ENCODE measurements at places on chromosomes 3 and 15.

DNA sequence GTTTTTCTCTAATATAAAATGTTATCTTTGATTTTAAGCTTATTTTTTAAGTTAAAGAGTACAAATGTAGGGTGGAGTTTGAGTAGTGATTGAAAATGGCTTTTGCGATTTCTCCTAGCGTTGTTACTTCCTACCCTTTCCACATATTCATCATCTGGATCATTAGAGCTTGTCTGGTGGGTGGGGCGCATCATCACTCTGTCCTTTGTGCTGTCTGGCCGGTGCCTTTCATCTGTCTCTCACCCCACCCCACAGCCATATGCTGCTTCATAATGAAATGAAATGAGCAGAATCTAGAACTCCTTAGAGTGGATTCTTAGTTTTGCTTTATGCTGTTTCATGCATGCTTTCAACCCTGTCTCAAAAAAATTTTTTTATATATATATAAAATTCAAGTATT, 44.3 kb downstream of the ATP1B3 start:
- DNase-seq, result no peak

- no peak for DNase-seq
Measured at GRCh38 chr15:40066589-40066988, 27.6 kb upstream of the SRP14 start.

DNA sequence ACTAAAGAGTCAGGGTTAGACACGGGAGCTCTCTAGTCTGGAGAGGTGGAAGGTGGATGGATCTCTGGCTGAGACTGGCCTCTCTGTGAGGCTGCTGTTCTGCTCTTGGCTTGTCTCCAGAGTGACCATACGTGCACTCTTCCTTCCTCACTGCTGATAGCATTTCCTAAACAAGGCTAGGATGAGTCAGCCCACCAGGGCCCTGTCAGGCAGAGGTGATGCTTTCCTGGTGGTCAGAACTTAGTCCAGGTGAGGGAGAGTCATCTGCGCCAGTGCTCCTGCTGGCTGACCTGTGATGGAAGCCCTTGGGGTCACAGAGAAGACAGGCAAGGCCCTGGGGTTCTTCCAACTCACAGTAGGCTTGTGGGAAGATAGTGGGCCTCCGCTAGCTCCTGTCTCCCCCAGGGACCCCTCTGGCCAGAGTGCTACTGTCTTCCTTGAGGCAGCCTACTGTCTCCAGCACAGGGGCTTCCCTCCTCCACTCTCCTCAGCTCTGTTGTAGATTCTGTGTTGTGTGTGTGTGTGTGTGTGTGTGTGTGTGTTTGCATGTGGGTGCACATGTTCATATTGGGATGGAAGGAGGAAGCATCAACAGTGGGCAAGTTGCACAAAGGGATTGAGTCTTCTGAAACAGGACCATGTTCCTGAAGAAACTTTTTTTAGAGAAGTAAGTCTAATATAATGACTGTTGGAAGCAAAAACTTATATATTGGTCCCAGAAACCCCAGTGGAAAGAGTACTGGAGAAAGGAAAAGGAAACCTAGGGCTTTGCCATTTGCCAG, 16.5 kb downstream of the ALPK3 start:
- DNase-seq, result no peak

DNA sequence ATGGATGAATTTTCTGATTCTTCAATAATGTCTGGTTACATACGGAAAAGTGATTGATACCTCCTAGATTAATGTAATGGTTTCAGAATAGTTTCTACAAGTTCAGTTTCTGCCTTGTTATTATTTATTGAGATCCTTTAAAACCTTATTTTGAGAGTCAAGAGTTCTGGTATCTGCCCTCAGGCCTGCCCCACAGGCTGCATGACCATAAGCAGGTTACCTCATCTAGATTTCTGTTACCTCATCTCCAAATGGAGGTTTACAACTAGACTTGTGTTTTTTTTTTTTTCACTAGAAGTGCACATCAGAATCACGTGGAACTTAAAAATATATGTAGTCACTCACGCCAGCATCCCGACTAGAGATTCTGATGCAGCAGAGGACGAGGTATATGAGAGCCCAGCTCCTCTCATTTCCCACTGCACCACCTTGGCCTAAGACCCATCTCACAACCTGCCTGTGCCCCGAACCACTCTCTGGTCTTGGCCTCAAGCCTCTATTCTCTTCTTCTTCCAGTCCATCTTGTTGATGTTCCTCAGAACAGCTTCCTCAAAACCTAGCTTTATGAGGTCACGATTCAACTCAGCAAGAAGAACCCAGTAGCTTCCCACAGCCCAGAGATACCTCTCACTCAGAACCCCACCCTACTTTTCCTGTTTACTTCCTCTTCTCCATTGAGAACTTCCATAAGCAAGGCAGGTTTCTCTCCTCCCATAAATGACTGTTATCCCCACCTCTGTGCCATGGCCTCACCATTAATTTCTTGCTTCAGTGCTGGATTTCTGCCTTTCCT, 353.4 kb downstream of the CHST2 start:
- no peak for DNase-seq

GRCh38 chr3:165502707-165503106, 306.5 kb upstream of the SLITRK3 start:
- DNase-seq, result no peak

- no peak for DNase-seq
Measured at GRCh38 chr3:183268366-183268765, 15.3 kb downstream of the B3GNT5 start.

DNA sequence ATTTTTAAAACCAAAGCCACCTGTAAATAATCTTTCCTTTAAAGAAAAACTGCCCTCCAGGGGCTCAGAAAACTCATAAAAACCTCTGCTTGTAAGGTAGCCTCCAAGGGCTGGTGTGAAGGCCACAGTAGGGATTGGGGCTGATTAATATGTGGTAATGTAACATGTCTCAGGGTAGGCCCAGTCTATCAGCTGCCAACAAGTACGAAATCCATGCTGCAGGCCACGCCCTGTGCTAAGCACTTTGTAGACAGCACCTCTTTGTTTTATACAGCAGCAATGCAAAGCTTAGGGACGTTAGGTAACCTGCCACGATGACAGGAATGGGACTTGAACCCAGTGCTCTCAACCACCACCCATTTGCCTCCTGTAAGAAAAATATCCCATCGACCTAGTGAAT, 65.6 kb upstream of the PRICKLE2 start:
- DNase-seq, result no peak

GRCh38 chr15:40871749-40872617, 2.1 kb downstream of the RHOV start:
- DNase-seq, result no peak

GRCh38 chr3:177729956-177730681, 532.8 kb upstream of the TBL1XR1 start:
- no peak for DNase-seq

DNA sequence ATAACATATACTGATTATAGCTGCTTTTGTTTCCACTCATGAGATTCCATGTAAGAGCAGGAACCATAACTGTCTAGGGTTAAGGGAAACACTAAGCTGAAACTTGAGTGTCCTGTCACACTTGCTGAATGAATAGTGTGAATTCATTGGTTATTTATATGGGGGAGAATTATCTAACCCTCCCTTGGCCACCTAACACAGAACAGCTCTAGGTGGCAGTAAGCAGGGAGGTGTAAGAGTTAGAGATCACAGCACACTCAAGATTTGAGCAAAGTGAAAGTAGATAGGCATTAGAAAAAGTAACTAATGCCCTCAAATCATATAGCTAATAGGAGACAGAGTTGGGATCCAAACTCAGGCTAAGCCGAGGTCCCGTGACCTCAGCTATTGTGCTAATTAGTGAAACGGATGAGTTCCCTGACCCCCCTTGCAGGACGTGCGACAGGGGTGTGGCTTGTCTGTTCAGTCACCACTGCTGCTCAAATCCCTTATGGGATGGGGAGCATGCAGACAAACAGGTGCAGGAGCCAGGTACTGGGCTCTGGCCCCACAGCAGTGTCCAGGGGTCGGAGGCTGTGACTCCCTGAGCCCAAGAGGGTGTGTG, 27.7 kb upstream of the ANO10 start:
- DNase-seq, result no peak

GRCh38 chr15:29921130-29921601, 98.9 kb upstream of the TJP1 start:
- no peak for DNase-seq

DNA sequence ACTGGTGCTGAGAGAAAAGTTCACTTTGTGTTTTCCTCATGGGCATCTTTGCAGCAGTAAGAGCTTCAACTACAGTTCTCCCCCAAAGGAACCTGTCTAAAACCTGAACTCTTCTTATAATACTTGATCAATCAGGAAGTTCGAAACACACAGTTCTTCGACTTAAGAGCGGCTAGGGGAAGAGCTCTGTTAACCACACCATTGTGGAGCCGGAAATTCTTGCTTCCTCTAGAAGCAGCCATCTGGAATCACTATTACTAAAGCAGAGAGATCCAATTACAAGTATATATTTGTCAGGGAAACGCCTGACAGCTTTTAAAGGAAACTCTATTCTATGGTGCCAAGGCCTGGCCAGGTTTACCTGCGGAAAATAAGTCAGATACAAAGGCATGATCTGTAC, 337.3 kb upstream of the CBLB start:
- no peak for DNase-seq

GRCh38 chr3:113658107-113658506, 38.3 kb downstream of the USF3 start:
- no peak for DNase-seq

DNA sequence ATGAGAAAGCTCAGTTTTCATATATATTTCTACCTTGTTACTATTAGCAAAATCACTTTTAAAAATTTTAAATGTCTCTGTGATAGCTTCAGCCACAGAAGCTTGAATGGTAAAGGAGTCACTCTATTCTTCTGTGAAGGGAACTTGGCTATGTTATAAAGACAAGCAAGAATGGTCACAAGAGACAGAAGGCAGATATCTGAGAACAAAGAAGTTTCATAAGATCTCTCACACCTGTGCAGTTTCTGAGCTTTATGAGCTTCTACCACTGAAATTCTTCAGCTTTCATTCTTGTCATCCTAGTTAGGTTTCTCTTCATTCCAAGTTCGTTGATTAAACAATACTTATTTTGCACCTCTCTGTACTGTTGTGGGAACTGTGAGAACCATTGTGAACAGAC, 853.4 kb downstream of the IGSF11 start:
- no peak for DNase-seq

- DNase-seq, result no peak
Measured at GRCh38 chr15:57251941-57252340, 124.4 kb upstream of the CGNL1 start.

- DNase-seq, result no peak
Measured at GRCh38 chr3:179957264-179957845, 79.4 kb downstream of the PEX5L start.

- DNase-seq, result no peak
Measured at GRCh38 chr15:74007820-74008371, 13.4 kb downstream of the PML start.

DNA sequence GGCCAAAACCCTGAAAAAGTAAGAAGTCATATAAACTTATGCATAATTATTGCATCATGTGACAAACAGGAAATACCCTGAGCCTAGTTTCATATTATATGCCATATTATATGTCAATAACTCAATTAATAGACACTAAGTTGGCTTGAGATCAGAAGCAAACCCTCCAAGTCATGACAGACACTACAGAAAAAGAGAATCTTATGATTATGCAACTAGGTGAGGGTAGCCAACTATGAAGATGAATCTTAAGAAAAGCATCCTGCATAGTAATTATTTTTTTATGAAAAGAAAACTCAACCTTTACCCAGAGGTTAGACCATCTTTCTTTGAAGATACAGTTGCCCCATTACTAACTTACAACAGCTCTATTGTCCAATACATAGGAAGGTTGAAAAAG, 192.4 kb upstream of the VEPH1 start:
- DNase-seq, result no peak

- DNase-seq, result no peak
Measured at GRCh38 chr3:196292286-196292923, 4.9 kb upstream of the PCYT1A start.

GRCh38 chr3:81500039-81500438, 261.4 kb downstream of the GBE1 start:
- no peak for DNase-seq

- DNase-seq, result no peak
Measured at GRCh38 chr15:83243634-83244033, 36.0 kb upstream of the HDGFL3 start.

DNA sequence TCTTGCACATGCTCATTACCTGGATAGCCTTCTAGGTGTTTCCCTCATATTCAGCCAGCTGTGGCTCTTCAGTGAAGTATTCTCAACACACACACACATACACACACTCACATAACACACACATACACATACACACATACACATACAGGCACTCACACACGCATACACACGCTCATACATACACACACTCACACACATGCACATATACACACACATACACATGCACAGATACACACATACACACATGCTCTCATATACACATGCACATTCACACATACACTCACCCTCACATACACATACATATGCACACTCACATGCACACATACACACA, 41.2 kb downstream of the GRK7 start:
- no peak for DNase-seq

DNA sequence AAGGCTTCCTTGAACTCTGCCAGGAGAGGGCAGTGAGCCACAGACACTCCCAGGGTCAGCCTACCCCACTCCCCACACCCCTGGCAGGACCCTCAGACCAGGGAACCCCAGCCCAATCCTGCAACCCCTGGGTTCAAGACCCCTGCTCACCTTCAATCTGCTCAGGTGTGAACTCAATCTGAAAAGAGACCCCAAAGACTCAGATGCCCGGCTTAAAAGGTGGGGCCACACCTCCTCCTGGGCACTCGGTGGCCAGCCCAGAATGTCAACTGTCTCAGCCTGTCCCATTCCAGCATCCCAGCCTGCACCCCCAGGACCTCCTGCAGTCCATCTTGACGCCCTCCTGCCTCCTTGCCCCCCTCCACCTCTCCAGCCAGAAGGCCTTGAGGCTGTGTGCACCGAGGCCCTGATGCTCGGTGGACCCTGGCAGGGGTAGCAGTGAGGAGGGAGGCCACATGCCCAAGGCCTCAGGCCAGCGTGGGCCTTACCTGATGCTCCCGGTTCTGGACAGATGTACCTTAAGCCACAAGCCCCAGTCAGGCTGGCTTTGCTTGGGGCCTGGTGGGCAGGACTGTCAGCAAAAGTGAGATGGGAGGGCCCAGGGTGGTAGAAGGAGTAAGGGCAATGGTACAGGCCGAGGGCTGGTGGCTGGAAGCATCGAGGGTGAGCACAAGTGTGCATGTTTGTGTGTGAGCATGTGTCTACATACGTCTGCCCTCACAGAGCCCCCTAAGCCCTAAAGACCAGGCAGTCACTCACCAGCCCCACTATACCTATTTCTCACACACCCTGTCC, 2.2 kb downstream of the MYL3 start:
- no peak for DNase-seq

GRCh38 chr15:71677352-71677751, 133.0 kb upstream of the NR2E3 start:
- no peak for DNase-seq

- DNase-seq, result no peak
Measured at GRCh38 chr3:60365360-60365759, 885.9 kb downstream of the FHIT start.

- DNase-seq, result no peak
Measured at GRCh38 chr15:80844011-80844732, 65.0 kb downstream of the CEMIP start.

GRCh38 chr3:65948841-65949573, 89.7 kb downstream of the MAGI1 start:
- no peak for DNase-seq

GRCh38 chr15:73985101-73985873, 6.8 kb downstream of the STOML1 start:
- DNase-seq, result no peak

- DNase-seq, result no peak
Measured at GRCh38 chr3:65534805-65535204, 503.9 kb downstream of the MAGI1 start.

GRCh38 chr15:78306176-78306774, 6.9 kb upstream of the SKIC8 start:
- DNase-seq, result no peak

- no peak for DNase-seq
Measured at GRCh38 chr15:71220828-71221227, 105.6 kb downstream of the THSD4 start.
